SW480 (cell line): ENCODE measurements at places on chromosomes 12 and 14.

DNA sequence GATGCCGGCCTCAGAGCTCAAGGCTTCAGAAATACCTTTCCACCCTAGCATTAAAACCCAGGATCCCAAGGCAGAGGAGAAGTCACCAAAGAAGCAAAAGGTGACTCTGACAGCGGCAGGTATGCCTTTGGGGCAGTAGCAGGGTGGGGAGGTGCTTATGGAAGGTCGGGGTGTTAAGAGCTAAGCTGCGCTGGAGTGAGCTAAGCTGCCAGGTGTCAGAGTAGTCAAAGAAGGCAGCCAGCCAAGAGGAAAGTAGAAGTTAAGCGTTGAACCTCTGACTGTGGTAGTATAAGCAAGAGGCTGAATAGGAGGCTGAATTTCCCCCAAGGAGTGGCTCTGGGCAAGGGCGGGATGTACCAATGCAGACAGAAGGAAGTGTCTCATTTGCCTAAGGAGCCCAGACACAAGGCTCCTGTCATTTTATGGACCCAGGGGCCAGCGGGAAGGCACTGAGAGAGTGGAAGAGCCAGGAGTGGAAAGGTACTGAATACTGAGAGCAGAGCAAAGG lies 29.2 kb downstream of the DYRK4 start:
- no peak for DNase-seq

GRCh38 chr12:7190268-7191055 lies 976 bp downstream of the PEX5 start:
- peak; percentile 34 for DNase-seq

- no peak for DNase-seq
These were observed 509.1 kb downstream of the VRK1 start for GRCh38 chr14:97306133-97306759.

- DNase-seq = no peak
These were observed 41.8 kb downstream of the ATP6V1D start for GRCh38 chr14:67317822-67318221.

- DNase-seq = no peak
These were observed 59.0 kb downstream of the CDC42BPB start for GRCh38 chr14:102998393-102998792.
